ENCODE measurements at places on chromosomes 16 and 17.
A peak's percentile ranks its signal among the peaks of the same experiment; 100 is the strongest.

DNA sequence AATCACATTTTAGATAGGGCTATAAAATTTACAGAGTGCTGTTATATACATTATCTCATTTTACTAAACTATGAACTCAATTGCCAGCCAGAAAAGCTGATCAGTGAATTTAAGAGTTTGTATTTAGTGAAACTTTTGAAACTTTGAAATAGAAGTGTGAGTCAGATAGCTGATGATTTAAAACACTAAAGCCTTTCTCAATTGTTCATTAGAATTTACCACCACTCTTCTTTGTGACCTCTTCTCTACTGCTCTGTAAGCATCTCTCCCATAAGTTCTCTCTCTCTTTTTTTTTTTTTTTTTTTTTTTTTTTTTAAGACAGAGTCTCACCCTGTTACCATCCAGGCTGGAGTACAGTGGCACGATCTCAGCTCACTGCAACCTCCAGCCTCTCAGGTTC is 43.7 kb downstream of the GOSR1 start:
- no peak for DNase-seq

DNA sequence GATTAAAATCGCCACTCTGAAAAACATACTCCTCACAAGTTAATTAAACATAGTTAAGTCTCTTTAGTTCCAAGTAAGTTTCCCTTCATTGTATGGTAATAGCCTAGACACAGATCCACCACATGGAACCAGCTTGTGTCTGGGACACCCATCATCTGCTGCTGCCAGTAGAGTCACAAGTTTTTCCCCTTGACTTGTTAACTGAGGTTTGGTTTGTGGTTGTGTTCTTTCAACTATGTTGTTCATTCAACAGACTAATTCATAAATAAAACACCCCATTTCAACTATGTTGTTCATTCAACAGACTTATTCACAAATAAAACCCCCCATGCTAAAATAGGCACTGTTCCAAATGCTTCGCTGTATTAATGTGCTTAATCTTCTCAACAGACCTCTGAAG is 24.4 kb downstream of the YWHAE start:
- DNase-seq, result no peak

DNA sequence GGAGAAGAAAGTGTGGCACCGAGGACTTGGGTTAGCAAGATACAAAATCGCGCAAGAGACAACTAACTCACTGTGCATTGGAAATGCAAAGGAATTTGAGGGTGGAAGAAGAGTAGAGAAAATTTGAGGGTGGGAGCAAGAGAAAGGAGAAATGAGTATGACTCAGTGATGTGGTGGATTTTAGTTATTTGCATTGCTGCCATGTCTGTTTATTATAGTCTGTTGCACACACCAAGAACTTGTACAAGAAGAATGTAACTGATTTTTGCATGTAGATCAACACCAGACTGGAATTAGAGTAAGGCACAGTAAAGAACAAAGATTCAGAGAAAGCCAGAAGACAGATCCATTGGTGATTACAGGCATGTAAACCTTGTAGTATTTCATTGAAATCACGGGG is 71.6 kb upstream of the SMIM36 start:
- no peak for DNase-seq

- DNase-seq, result no peak
Observed at GRCh38 chr16:67537270-67537635, 8.6 kb downstream of the RIPOR1 start.

- no peak for DNase-seq
Observed at GRCh38 chr17:77572851-77573250, 385.7 kb upstream of the TNRC6C start.

GRCh38 chr17:74954665-74955421 is 17.7 kb downstream of the HID1 start:
- no peak for DNase-seq

- no peak for DNase-seq
Observed at GRCh38 chr16:78896280-78896679, 704.3 kb downstream of the MAF start.

- no peak for DNase-seq
Observed at GRCh38 chr17:35780950-35781349, 14.5 kb downstream of the MMP28 start.

DNA sequence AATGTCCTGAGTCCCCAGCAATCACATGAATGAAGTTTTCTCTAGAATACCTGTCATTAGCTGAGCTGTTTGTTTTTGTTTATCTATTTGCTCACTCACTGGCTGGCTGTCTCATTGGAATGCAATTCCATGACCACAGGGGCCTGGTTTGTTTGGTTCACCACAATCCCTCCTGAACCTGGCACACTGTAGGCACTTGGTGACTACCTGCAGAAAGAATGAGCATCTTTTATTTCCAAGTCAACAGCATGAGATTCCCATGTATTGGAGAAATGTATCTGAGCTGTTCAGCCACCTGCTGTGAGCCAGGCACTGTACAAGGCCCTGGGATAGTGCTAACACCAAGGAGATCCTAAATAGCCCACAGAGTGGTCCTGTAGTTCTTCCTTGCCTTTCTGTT is 345.1 kb downstream of the XYLT1 start:
- DNase-seq, result no peak

- no peak for DNase-seq
Observed at GRCh38 chr17:40112718-40113109, 9.1 kb upstream of the MSL1 start.

- no peak for DNase-seq
Observed at GRCh38 chr16:67865318-67865717, 7.5 kb upstream of the EDC4 start.

GRCh38 chr17:75864448-75864871 is 9.3 kb upstream of the WBP2 start:
- DNase-seq, result no peak

- no peak for DNase-seq
Observed at GRCh38 chr16:84597931-84598351, 19.9 kb downstream of the COTL1 start.

DNA sequence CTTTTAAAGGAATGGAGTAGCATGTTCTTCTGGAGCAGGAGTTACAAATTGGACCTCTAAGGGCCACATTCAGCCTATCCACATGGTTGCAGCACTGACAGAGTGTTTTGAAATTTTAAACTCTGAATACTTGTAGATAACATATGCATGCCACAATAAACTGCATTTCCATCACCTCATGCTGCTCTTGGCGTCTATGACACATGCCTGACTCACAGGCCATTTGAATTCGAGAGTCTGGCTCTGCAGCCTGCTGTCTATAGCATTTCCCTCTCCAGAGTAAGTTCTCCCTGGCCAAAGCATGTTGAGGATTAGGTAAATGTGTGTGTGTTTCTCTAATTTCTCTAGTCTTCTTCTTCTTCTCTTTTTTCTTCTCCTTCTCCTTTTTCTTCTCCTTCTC is 28.7 kb upstream of the MYOCD start:
- no peak for DNase-seq

GRCh38 chr16:11363927-11364258 is 18.6 kb downstream of the RMI2 start:
- no peak for DNase-seq

DNA sequence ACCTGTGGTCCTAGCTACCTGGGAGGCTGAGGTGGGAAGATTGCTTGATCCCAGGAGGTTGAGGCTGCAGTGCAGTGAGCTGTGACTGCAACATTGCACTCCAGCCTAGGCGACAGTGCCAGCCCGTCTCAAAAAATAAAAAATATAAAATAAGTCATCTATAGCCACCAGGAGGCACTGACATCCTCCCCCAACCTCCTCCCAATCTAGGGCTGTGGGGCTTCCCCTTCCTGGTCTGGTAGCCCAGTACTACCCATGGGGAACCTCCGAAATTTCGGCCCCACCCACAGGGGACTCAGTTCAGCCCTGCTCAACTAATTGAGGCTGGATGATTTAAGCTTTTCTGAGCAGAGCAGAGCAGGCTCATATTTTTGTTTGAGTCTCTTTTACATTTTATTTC is 3.2 kb downstream of the ZSCAN10 start:
- no peak for DNase-seq

GRCh38 chr17:79741751-79742588 is 11.2 kb downstream of the ENPP7 start:
- peak; percentile 81 for DNase-seq

DNA sequence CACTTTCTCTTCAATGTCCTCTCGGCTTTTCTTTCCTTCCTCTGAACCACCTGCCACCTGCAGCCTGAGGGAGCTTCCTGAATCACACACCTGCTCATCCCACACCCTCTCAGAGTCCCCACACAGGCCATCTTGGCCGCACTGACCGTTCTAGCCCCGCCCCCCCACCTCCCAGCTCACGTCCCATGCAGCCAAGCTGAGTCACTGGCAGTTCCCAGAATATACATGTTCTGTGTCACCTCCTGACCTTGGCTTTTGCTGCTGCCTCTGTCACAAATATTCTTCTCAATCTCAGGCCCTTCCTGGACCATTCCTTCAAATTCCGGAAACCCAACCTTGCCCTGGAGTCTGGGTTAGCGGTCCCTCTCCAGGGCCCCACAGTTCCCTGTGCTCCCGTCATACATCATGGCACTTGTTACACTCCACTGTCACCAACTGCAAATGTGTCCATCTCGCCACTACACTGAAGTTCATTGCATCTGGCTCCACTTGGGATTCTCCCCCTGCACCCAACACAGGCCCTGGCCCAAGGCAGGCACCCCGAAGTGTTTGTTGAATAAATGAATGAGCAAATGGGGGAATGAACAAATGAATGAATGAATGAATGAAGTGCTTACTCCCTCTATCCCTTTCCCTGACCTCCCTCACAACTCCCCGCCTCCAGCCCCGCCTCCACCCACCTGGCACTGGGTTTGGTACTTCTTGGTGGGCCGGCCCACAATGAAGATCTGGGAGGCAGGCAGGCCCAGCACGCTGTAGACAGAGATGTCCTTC is 12.8 kb downstream of the PIMREG start:
- DNase-seq, result no peak

DNA sequence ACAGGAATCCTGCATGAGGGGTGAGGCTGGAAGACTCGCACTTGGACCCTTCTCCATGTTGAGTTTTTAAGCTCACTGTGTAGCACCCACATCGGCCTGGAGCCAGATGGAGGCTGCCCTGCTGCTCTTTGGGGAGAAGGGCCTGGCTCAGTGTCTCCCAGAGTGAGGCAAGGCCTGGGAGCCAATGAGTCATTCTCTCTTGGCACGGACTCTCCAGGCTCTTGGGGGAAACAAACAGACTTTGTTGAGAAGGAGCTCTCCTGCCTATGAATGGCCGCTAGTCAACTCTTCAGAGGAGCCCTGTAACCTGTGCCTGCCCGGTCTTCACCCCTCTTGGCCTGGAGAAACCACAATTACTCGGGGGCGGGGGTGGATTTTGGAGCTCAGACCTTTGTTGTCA is 50.8 kb upstream of the MAF start:
- no peak for DNase-seq

DNA sequence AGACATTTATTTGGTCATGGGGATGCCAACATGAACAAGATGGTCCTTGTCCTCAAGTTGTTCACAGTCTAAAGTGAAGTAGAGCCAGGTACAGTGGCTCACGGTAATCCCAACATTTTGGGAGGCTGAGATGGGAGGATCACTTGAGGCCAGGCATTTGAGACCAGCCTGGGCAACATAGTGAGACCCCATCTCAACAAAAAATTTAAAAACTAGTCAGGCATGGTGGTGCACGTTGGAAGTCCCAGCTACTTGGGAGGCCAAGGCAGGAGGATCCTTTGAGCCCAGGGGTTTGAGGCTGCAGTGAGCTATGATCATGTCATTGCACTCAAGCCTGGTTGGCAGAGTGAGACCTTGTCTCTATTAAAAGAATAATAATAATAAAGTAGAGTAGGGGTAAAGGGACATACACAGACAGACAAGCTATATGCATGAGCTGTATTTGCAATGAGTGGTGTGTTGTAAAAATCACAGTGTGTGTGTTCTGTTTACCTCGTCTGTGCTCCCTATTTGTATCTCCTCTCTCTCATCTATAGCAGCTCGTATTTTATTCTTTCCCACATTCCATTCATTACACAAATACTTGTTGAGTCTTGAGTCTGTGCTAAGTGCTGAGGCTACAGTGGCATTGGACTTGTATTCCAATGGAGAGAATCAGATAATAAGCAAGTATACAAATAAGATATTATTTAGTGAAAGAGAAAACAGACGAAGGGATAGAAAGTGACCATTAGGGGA is 73.9 kb upstream of the DHX40 start:
- no peak for DNase-seq

DNA sequence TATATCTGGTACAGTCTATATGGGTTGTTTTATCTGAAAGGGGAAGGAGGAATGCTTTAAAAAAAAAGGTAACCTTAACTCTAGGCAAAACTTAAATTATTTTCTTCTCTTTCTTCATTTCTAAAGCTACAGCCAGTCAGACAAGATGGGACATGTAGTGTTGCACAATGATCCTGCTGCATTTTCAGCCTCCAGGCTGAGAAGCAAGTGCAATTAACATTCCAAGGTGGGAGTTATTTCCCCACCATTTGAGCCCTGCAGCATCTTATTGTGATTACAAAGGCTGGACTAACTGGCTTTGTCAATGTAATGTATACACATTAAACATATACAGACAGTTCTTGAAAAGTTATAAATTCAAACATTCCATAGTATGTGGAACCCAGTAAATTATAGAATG is 22.6 kb upstream of the NF1 start:
- DNase-seq, result no peak

- peak; percentile 42 for DNase-seq
Observed at GRCh38 chr17:47693731-47694580, at the start of gene TBKBP1. Gene TBKBP1 (plus strand): TSS chr17:47694161. CDS start chr17:47696113, 1,952 bp downstream.

DNA sequence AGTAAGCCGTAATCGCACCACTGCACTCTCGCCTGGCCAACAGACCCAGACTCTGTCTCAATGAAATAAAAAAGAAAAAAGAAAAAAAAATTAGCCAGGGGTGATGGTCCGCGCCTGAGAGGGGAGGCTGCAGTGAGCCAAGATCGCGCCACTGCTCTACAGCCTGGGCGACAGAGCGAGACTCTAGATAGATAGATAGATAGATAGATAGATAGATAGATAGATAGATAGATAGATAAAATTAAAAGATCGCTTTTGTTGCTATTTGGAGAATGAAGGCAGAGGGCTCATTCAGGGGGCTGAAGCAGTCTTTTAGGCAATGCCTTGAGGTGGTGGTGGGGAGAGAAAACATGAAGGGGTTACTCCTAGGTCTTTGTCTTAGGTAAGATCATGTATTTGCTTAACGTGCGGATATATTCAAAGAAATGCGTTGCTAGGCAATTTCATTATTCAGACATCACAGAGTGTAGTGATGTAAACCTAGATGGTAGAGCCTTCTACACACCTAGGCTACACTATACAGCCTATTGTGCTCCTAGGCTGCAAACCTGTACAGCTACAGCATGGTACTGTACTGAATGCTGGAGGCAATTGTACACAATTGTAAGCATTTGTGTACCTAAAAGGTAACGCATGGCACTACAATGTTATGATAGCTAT is 4.3 kb upstream of the HES7 start:
- no peak for DNase-seq
